Upper lobe of right lung (tissue), 1 donor: ENCODE measurements at places on chromosomes 1 and 21. TPM values are rescaled to one million over a fixed set of nuclear protein-coding genes. Genes with fewer than 3 reads are reported as not detected.

GRCh38 chr21:43721939-43722338 is 3.0 kb downstream of the PDXK start:
- DNase-seq = no peak

GRCh38 chr1:20194757-20195461 is 8.6 kb upstream of the PLA2G2C start:
- peak; percentile 88 for DNase-seq

DNA sequence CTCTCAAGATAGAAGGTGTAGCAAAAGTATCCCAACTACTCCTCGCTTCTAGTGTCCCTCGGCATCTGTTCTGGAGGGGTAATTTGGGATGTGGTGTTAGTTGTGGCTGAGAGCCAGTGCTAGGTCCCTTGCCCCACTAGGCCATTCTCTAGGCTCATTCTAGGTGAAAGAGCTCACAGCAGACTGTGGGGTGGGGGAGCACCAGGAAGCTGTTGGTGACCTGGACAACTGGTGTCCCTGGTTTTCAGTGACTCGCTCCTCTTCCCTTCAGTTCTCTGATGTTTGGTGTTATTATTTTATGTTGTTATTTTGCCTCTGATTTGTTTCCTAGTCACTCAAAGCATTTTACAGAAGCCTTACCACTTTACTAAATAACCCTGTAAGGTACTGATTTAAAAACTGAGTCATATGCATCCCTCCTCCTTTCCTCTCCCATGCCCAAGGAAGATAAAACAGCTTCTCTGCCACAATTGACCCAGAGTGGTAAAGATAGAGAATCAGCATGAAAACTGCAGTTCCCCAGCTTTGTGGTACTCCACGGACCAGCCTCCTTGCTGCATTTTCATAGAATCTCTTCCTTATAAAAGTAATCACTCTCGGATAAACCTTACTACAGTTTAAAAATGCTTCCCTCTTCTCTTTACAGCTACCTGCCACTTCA is 14.1 kb downstream of the DYRK3 start:
- no peak for DNase-seq

GRCh38 chr1:11429226-11429625 is 49.7 kb upstream of the DISP3 start:
- no peak for DNase-seq

- DNase-seq = no peak
Measured at GRCh38 chr1:26772687-26773086, 15.1 kb upstream of the PIGV start.

- DNase-seq = no peak
Measured at GRCh38 chr1:195327361-195327760, 1280.9 kb downstream of the KCNT2 start.

GRCh38 chr1:183783767-183784637 is 20.9 kb upstream of the RGL1 start:
- DNase-seq = no peak

DNA sequence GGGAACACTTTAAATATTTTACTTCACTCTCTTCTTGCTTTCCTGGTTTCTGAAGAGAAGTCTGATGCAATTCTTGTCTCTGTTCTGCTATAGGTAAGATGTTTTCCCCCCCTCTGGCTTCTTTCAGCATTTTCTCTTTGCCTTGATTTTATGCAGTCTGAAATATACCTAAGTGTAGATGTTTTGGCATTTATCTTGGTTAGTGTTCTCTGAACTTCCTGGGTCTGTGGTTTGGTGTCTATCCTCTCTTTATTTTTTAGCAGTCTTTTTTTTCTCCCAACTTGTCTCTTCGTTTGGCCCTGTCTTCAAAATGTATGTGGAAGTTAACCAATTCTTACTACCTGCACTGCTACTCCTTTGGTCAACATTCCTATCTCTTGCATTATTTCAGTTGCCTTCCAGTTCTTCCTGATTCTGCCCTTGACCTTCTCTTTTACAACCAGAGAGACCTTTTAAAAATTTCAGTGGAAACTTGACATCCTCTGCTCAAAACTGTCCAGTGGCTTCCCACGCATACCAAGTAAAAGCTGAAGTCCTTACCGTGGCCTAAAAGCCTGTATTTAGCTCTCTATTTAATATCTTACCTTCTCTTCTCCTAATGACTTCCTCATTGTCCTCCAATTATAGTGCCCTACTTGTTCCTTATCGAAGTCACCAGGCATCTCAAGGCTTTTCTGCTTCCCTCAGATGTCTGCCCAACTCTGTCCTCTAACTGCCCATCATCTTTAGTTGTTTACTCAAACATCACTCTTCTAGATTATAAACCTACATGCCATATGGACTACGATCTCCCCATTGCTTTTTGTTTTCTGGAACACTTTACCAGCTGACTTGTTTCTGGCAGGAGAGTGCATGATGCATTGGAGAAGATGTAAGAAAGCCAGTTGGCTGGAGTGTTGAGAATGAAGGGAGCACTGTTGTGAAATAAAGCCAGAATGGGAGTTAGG is 40.9 kb downstream of the RAP1A start:
- no peak for DNase-seq

NTNG1 gene
- total RNA-seq = 12.6 TPM

DYNLT4 gene
- total RNA-seq = not detected

OR2L3 gene
- not detected for total RNA-seq

LRRC38 gene
- total RNA-seq = 0.17 TPM
